D341Med (cell line): ENCODE measurements at places on chromosomes 3 and 15.
A peak's percentile ranks its signal among the peaks of the same experiment; 100 is the strongest.

GRCh38 chr3:8206971-8207617, 294.5 kb upstream of the LMCD1 start:
- no peak for DNase-seq

GRCh38 chr15:93170329-93170728, 81.3 kb upstream of the RGMA start:
- DNase-seq: no peak

GRCh38 chr3:157354722-157355121, 81.9 kb upstream of the PTX3 start:
- DNase-seq: no peak

DNA sequence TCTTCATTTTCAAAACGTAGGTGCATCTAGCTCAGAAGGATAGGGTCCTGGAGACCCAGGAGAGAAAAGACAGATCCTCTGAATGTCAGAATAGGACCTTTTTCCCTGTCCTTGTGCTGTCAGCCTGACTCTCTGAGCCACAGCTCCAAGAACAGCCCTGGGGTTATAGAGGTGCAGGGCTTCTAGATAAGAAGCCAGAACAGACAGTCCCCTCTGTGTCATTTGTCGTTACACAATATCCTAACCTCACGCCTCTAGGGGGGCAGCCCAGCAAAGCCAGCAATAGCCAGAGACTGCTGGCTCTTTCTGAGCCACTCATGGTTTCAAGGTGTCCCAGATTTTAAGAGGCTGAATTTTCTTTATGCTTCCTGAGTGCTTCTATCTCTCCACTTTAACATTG, 153.2 kb upstream of the THBS1 start:
- DNase-seq: no peak

DNA sequence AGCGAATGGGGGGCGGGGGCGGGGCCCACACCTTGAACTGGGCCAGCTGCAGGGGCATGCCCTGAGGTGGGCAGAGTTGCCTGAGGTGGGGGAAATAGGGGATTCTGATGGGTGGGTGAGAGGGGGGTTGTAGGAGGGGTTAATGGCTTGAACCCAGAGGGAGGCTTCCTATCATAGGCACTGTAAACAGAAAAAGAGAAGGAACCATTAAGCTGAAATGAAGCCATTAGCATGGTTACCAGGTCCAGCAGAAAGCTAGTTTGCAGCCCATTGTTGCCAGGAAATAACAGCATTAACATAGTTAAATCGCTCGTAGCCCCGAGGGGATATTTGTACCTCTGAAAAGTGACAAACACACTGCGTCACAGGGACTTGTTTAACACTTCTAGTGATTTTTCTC, 29.0 kb downstream of the ETV5 start:
- DNase-seq: no peak

DNA sequence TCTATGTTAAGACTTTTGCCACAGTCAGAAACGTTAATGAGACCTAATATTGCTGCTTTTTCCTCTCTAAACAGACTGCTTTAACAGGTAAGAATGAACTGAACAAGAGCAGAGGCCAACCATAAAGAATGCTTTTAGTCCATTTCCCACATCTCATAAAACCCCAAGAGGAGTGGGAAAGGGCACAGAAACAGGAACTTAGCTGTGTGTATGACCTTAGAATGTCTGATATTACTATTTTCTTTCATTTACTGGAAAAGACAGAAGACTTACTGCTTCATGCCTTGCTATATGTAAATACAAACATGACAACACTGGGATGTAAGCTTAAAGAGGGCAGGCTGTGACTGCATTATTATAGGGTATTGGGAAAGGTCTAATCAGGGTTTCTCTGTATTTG, 115.0 kb downstream of the ISL2 start:
- no peak for DNase-seq

DNA sequence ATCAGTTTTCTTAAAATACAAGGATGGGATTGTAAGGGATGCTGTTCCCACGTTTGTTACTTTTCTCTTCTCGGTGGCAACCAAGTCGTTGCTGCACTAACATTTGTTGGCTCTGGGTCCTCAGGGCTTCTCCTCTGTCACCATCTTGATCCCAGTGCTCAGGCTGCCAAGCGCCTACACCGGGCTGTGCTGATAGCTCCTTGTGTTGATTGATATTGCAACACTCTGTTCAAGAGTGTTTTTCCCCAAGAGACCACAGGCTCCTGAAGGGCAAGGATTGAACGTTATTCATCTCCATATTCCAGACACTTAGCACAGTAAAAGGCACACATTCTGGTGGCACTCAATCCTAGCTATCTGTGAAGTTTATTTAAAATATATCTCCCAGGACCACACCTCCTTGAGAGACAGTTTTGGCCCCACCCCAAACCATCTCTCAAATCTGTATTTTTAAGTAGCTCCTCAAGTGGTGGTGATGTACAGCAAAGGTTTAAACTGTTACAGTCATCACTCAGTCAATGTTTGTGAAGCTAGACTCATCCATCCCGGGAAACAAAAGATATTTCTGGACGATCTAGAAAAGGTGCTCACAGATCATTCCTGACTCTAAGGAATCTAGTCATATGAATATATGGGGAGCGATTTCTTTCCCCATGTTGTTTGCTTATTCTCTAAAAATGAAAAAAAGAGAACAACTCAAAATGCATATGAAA, 38.5 kb upstream of the FOXP1 start:
- no peak for DNase-seq

- no peak for DNase-seq
Measured at GRCh38 chr3:45509038-45509767, 85.3 kb upstream of the LIMD1 start.

- DNase-seq: no peak
Measured at GRCh38 chr3:52998771-52999513, 46.9 kb downstream of the SFMBT1 start.

DNA sequence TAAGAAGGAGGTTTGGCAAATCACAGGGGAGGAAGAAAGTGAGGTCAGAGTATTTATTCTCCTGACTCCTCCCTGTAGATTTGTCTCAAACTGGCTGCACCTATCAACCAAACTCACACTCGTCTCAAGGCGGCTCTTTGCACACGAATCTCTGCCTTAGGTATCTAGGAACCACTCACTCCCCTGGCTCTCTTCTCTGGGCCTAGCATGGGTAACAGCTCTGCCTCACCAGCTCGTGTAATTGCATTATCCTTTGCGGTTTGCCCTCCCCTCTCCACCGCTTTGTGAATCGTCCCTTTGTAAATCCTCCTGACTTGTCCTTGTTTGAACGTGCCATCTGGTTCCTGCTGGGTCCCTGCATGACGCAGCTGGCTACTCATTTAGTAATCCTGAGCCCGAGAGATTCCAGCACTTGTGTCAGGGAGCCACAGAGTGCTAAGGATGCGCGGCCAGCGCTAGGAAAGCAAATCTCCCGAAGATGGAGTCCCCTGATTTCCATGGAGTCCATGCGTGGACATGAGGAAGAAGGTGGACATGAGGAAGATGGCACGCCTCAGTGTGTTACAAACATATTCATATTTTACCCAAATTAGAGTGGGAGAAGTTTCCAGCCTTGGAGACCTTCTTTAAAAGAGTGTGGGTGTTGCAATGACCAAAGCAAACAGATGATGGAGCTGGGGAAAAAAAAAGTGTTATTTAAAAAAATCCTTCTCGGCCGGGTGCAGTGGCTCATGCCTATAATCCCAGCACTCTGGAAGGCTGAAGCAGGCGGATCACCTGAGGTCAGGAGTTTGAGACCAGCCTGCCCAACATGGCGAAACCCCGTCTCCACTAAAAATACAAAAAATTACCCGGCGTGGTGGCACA, 26.7 kb downstream of the NRROS start:
- DNase-seq: peak; percentile 86

DNA sequence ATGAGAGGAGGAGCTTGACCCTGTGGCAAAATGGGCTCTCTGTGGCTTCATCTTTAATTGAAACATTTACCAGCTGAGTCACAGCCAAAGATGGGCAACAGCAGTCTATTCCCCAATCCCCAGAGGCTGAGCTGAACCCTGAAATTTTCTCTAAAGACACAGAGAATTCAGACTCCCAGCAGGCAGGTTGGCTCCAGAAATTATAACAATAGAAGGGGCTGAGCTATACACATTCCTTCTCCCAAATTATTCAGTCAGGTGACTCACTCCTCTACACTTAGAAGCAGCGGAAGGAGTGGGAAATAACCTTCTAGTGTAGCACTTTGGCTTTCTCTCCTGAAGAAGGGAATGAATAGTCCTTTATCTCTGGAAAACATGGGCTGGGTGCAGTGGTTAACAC, 264.3 kb upstream of the ARHGEF26 start:
- DNase-seq: no peak

GRCh38 chr15:101810456-101810855, 1.5 kb upstream of the OR4F15 start:
- DNase-seq: no peak

GRCh38 chr3:115270849-115271248, 123.8 kb upstream of the ZBTB20 start:
- no peak for DNase-seq

- DNase-seq: no peak
Measured at GRCh38 chr3:128127236-128127635, 3.6 kb upstream of the RUVBL1 start.

DNA sequence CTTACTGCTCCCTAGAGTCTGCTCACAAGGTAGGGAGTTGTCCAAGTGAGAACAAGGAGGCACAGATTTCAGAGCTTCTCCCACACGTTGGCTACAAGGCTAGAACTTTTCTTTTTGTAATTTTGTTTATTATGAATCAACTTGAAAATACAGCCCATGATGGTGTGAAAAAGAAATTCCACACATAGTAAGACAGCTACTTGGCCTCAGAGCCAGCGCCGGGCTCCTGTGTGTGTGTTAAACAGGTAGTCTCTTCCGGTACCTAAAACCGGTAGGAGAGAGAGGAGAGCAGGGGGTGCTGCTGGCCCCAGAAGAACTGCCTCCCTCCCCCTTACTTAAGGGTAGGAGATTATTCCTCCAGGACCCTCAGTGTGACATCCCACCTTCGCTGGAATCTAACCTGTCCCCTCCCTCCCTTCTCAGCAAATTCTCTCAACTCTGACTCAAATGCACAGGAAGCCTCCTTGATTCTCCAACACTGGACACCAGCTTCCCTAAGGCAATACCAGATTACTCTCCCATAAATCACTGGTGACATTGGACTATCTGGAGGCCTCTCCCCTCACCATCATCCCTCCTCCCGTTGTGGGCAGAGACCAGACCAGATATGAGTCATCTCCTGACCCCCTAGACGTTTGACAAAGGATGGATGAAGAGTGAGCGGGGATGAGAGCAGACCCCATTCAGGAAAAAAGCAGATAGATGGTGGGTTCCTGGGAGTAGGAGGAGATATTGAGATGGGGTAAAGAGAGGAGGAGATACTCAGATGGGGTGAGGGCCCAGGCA, 4.5 kb upstream of the IP6K1 start:
- DNase-seq: no peak

DNA sequence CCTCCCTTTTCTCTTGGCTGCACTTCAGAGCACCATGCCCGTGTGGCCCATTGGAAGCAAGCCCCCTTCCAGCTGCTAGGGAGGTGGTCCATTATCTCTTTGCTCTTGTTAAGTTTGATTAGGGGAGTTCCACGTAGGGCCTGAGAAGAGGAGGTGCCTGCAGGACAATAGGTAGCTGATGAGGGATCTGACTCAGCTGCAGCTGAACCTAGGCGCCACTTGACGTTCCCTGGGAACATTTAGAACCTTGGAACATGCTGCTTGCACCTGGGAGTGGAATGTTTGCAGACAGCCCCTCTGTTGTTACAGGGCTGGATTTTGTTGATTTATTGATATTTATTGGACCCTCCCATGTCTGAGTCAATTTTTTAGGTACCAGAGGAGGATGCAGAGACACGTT, 4.7 kb downstream of the SMAD3 start:
- DNase-seq: no peak

GRCh38 chr15:51443282-51443914, 101.9 kb downstream of the GLDN start:
- no peak for DNase-seq

- DNase-seq: no peak
Measured at GRCh38 chr3:181637456-181637855, 74.3 kb upstream of the SOX2 start.

GRCh38 chr15:94266789-94267188, 35.4 kb downstream of the MCTP2 start:
- DNase-seq: no peak

DNA sequence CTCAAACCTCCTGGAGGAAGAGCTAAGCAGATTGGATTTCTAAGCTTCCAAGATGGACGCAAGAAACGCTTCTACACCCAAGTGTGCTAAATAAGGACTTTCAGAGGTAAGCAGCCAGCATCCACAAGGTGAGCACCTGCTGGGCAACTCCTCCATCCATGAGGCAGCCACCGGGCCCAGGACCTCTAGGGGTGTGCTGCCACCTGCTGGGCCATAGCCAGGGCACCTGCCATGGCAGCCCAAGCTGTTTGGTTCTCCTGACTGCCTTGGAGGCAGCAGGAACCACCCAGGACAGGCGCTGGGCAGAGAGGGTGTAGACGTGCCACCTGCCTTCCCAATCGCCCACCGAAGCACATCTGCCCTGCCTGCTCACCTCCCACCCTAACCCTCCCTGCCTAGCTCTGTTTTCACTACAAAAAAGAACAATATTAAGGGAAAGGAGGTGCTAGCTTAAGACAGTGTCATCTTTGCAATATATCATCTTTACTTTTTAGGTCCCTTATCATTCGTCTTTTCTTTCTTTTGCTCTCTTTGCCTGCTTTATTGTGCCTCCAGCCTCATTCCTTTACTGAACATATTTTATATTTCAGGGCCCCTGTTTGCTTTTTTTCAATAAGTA, 12.9 kb downstream of the C15orf62 start:
- peak; percentile 88 for DNase-seq
